ENCODE measurements at places on chromosomes 2 and 18. TPM values are rescaled to one million over a fixed set of nuclear protein-coding genes. Genes with fewer than 3 reads are reported as not detected.

Gene SPATA3
- total RNA-seq: not detected

Gene PLCD4
- total RNA-seq: 1.2 TPM

Gene POTEF
- total RNA-seq: 0.76 TPM

Gene ACP1
- 105 TPM for total RNA-seq

Gene LINC00305
- total RNA-seq: not detected

Gene KATNAL2
- 3.6 TPM for total RNA-seq

Gene PTH2R
- not detected for total RNA-seq

Gene ARHGAP15
- 4.4 TPM for total RNA-seq

Gene PEX13
- total RNA-seq: 67.1 TPM

Gene MSTN
- total RNA-seq: 1.9 TPM

Gene OTOS
- not detected for total RNA-seq

Gene SERPINB13
- not detected for total RNA-seq

Gene TTC32
- total RNA-seq: 21.3 TPM

Gene FIGLA
- not detected for total RNA-seq

Gene NDUFAF7
- 20.0 TPM for total RNA-seq

Gene CAB39
- total RNA-seq: 65.0 TPM

Gene DSC1
- total RNA-seq: not detected

Gene SLC23A3
- total RNA-seq: not detected

Gene SERPINB5
- total RNA-seq: 0.69 TPM

Gene GALNT3
- not detected for total RNA-seq

Gene IER3IP1
- total RNA-seq: 11.0 TPM

Gene DUSP2
- 2.6 TPM for total RNA-seq

Gene SH3BP4
- total RNA-seq: 21.8 TPM

Gene GALNT13
- total RNA-seq: 16.5 TPM

Gene RFTN2
- 13.1 TPM for total RNA-seq

Gene EFHD1
- 50.3 TPM for total RNA-seq

Gene UGT1A6
- total RNA-seq: not detected

Gene RASGRP3
- total RNA-seq: 42.7 TPM

Gene CACNB4
- 2.1 TPM for total RNA-seq

Gene RFX8
- total RNA-seq: 1.4 TPM

Gene PSMA8
- total RNA-seq: not detected

Gene RAB27B
- total RNA-seq: 51.2 TPM

Gene SLC9A2
- total RNA-seq: 0.29 TPM

Gene CMPK2
- 9.4 TPM for total RNA-seq

Gene SEPTIN10
- 181 TPM for total RNA-seq

Gene MAPK4
- total RNA-seq: 1.2 TPM

All from uterus (tissue), 4 donors.